Head of caudate nucleus (tissue), 42 donors: ENCODE measurements at places on chromosomes 16 and 17.

DNA sequence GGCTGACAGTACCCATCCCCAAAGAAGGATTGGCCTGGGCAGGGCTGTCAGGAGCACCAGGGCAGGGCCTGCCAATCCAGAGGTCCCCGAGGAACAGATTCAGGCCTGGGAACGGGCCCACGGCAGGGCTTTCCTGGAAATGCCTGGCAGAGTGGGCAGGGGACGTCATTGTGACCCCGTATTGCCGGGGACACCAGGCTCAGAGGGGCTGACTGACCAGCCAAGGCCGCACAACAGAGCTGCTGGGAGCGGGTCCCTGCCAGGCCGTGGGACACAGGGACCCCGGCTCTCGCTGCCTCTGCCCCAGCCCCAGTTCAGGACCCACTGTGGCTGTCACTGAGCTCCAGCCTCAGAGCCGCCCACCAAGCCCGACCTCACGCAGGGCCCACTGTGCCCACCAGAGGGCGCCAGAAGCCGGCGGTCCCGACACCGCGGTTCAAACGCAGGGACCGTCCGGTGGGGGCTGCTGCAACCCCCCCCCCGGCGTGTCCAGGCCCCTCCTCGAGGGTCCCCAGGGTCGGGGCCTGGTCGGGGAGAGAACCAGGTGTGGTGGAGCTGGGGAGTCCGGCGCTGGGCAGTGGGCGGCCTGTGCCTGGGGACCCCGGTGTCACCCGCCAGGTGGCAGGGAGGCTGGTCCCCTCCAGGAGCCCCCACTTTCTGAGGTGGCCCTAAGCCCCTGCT, 15.2 kb upstream of the SSTR5 start:
- DNase-seq = peak; percentile 71

- no peak for DNase-seq
These were observed 1.2 kb downstream of the ZC3H7A start for GRCh38 chr16:11795887-11796226.

- DNase-seq = no peak
These were observed 2.8 kb downstream of the IRX3 start for GRCh38 chr16:54283725-54284318.

DNA sequence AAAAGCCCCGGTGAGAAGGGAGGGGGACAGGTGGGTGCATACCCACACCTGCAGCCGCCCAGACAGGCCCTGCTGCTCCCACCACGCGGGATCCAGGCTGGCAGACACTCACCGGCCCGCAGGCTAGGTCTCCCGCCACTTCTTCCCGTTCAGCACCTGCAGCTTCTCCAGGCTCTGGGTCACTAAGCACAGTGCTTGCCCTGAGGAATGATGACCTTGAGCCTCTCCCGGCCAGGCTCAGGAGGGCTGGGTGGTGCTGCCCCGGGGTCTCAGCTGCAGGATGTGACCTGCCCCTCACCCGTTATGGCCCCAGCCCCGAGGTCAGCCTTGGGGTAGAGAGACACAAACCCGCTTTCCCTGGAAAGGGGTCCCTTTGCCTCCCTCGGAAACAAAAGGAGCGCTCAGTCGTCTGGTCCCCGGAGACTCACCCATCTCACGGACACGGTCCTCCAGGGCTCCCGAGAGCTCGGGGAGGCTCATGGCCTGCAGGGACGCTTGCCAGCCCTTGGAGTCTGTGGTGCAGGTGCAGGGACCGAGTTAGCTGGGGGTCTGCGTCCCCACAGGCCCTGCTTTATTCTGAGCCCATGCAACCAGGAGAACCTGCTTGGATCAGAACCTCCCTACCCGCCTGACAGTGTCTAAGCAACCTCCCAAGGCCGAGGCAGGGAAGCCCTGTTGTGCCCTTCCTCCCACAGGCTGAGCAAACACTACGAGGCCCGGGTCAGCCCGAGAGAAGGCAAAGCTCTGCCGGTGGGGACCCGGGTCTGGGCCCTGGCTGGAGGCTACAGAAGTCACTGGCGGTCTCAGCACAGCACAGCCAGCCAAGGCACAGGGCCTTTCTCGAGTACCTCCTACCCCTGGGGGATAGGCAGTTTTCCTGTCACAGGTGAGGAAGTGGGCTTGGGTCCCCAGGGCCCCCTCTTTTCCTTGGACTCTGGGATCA, 3.8 kb downstream of the NUDT16L1 start:
- DNase-seq = no peak

- no peak for DNase-seq
These were observed 52.9 kb downstream of the ANKRD11 start for GRCh38 chr16:89437251-89437987.

DNA sequence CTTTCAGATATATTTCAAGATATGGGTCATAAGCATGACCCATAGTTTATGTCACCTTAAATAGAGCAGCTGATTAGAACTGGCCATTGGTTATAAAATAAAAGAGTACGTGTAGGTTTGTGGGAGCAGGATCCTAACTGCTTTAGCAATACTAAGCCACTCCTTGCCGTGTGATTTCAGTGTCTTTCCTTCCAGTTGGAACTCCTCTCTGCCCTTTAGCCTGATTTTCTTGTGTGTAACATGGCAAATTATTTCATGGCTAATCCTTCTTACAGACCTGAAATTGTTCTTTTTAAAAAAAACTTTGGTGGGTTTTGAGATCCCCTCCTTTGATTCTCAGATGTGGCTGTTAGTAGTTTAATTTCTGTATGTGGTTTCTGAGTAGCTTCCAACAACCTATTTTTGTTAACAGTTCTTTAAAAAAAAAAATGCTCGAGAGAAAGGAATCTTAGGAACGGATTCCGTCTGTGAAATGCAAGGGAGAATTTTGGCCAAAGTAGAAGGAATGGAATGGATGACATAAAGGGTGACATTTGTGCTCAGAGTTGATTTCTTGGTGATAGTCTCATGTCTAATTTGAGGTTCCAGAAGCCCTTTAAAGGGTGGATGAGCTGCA, 39.9 kb downstream of the DHRS7B start:
- DNase-seq = no peak

DNA sequence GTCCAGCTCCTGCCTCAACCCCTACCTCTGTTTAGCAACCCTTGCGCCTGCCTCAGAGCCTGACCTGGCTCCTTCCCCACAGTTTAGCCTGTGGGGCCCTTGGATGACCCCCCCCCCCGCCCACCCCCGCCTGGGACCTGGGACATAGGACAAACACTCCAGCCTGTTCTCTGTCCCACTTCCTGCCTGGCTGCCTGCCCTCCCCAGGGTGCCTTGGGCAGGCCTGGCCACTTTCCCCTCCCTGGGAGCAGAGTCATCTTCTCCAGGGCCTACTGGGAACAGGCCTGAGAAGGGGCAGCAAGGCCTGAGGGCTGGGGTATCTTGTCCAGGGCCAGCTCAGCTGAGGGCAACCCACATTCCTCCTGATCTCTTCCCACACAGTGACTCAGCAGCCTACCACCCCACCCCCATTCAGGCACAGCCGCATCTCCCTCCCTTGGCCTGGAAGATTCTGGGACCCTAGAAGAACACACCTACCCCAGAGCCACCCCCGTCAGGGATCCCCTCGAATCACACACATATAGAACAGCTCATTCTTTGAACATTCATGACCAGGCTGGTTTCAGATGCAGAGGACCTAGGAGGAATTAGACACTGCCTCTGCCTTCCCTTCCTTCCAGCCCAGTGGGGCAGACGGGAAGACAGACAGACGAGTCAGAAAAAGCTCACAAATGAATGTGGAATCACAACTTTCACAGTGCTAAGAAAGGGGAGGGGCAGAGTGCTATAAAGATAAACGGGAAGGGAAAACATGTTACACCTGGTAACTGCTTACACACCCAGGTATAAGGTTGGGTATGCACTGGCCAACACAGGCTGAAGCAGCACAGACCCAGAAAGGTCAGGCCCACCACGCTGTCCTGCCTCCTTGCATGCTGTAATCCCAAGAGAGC, 6.0 kb downstream of the FHOD1 start:
- DNase-seq = no peak

- DNase-seq = no peak
These were observed 2.0 kb downstream of the FGF11 start for GRCh38 chr17:7441266-7441665.

GRCh38 chr16:28165598-28165997, 46.2 kb downstream of the XPO6 start:
- no peak for DNase-seq
